ENCODE measurements at places on chromosomes 4 and X. TPM values are rescaled to one million over a fixed set of nuclear protein-coding genes. Genes with fewer than 3 reads are reported as not detected.

The GRIA3 gene
- total RNA-seq = 9.7 TPM

GRCh38 chr4:53994382-53995102 lies 69.9 kb downstream of the CHIC2 start:
- H3K36me3 ChIP-seq = no peaks in the 10 kb centered on the region
- no peaks in the 10 kb centered on the region for H3K4me1 ChIP-seq
- no peak overlapping the region for H3K4me3 ChIP-seq
- H3K27me3 ChIP-seq = no peaks in the 10 kb centered on the region
- DNase-seq = no peak

DNA sequence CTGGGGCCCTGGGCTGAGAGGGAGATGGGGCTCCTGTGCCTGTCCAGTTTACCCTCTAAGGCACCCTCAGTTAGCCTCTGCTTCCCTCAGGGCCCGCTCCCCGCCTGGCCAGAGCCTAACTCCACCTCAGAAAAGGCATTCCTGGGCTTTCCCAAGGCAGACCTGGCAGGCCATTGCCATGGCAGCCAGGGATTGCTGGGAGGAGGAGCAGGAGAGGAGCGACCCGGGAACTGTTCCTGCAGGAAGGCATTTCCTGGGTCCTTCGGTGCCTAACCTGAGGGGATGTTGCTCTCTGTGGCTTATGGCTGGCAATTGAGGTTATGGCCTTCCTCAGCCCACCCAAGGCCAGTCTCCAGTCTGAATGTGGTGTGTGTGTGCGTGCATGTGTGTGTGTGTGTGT lies 131.3 kb downstream of the PJA1 start:
- no peak overlapping the region for H3K27ac ChIP-seq
- DNase-seq = no peak
- H3K36me3 ChIP-seq = peaks cover 5% of the 10 kb centered on the region
- H3K4me1 ChIP-seq = no peaks in the 10 kb centered on the region
- H3K27me3 ChIP-seq = peaks cover 6% of the 10 kb centered on the region

- no peaks in the 10 kb centered on the region for H3K36me3 ChIP-seq
- no peak overlapping the region for H3K27ac ChIP-seq
- H3K27me3 ChIP-seq = peaks cover 2% of the 10 kb centered on the region
- DNase-seq = no peak
Measured at GRCh38 chrX:41265615-41266014, 68.3 kb upstream of the DDX3X start.

DNA sequence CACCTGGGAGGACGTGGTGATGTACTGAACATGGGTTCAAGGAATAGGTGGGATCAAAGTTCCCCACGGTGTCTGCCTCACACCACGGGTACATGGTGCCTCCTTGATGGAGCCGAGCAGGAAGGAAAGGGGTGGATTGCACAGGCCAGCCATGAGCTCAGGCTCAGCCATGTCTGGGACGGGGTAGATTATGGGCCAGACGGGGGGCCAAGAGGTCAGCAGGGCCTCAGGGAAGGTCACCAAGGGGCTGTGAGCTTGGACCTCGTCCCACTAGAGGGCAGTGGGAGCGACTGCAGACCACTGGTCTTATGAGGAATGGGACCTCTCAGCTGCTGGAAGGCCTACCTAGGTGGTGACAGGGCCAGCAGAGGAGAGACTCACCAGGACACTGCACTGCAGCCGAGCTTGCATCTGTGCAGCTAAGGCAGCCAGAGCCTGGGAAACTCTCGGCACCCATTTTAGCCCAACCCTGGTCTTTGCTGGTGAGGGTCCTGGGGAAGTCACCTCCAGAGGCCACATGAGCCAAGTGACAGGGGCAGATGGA lies 38.4 kb downstream of the JAKMIP1 start:
- no peak overlapping the region for H3K4me3 ChIP-seq
- H3K27ac ChIP-seq = no peak overlapping the region
- no peak for DNase-seq
- H3K27me3 ChIP-seq = peaks cover 5% of the 10 kb centered on the region
- no peaks in the 10 kb centered on the region for H3K4me1 ChIP-seq
- peaks cover 29% of the 10 kb centered on the region for H3K36me3 ChIP-seq

- H3K36me3 ChIP-seq = peaks cover 8% of the 10 kb centered on the region
- no peak overlapping the region for H3K4me3 ChIP-seq
- DNase-seq = no peak
- H3K4me1 ChIP-seq = no peaks in the 10 kb centered on the region
- H3K27ac ChIP-seq = no peak overlapping the region
Measured at GRCh38 chr4:169361756-169362155, 91.0 kb upstream of the SH3RF1 start.

DNA sequence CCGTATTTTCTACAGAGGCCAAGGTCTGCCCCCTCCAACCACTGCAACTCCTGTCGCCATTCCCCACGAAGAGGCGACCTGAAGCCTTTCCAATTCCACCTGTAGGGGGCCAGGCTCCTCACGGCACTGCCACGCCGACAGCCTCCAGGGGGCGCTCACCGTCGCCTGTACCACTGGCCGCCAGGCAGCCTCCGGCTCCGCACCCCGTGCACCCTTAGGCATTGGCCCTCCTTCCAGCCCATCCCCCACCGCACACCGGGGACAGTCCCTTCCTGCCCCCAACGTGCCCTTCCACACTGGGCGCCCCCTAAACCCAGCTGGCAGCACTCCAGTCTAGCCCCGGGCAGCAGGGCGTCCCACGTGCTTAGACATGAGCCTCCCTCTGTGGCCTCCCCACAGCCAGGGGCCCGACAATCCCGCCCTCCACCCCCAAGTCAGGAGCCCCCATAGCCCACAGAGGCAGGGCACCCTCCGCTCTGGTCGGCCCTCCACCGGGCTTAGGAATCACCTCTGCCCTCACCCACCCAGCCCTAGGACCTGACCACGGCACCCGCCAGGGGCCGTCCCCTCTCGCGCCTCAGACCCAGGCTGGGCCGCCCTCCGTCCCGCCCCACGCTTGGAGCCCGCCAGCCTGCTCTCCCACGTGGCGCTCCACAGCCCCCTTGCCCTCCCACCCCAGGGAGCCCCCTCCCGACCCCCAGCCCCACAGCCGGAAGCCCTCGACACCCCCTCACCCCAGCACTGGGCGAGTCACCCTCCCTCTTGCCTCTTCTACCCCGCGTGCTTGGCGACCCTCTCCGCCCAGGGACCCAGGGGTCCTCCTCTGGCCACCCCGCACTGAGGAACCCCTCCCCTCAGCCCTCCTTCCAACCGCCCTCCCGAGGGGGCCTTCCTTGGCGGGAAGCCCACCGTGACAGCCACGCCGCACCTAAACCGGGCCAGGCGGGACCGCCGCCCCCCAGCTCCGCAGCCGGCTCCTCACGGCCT lies 711 bp downstream of the PNMA6E start:
- H3K27ac ChIP-seq = no peak overlapping the region
- no peaks in the 10 kb centered on the region for H3K27me3 ChIP-seq
- H3K4me1 ChIP-seq = no peaks in the 10 kb centered on the region

DNA sequence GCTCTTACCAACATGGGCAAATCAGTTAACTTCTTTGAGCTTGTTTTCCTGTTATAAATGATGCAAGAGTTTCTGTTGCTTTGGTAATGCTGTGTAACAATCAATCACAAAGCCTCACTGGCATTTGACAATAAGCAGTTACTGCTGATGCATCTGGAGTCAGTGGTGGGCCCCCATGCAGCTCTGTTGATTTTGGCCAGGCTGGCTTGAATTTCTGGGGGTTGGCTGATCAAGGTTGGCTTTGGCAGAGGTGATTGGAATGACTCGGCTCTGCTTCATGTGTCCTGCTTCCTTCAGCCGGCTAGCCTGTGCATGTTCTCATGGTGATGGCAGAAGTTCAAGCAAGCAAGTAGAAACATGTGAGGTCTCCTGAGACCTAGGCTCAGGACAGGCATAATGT lies 90.4 kb downstream of the PHEX start:
- H3K27ac ChIP-seq = no peak overlapping the region
- no peaks in the 10 kb centered on the region for H3K36me3 ChIP-seq
- H3K27me3 ChIP-seq = no peaks in the 10 kb centered on the region
- no peak overlapping the region for H3K4me3 ChIP-seq

Measured in glutamatergic neuron (in vitro differentiated cells).